Stimulated activated CD8-positive, alpha-beta memory T cell treated with anti-CD3 and anti-CD28 coated beads, Interleukin-7, amount 100 ng/mL, for 1 hour (primary cell): ENCODE measurements at places on chromosomes 4 and X.

- no peak for DNase-seq
Observed at GRCh38 chrX:50152456-50152855, 48.4 kb downstream of the AKAP4 start.

DNA sequence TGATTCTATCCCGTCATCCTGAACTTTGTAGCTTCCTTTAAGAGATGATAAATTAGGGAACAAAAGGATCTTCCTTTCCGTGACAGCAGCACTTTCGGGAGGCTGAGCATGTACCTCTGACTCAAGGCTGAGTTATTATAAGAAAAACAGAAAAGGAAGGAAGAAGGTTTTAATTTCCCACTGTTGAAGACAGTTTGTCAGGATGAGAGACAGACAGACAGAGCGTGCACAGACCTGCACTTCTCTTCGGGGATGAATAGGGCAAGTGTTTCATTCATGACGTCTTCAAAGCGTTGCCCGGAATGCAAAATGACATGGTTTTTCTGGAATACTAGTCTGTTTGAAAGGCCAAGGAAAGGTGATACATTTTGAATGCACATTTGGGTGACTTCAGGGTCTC is 405.3 kb upstream of the FAT1 start:
- DNase-seq, result no peak

- DNase-seq, result no peak
Observed at GRCh38 chr4:80035336-80035735, 37.7 kb downstream of the ANTXR2 start.

DNA sequence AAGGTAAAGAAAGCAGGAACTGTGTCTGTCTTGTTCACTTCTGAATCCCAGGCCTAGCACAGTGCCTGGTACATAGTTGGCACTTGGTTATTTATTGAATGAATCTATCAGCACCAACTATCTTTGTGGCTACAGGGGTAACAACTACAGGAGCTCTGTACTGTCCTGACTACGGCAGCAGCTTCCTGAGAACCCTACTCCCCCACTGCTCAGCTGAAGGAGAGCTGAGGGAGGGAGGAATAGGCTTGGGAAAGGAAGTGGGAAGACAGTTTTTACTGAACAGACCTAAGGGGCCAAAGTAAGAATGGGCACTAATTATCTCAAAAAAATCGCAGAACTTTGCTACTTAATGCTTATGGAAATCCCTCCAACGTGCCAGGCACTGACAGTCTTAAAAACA is 156.1 kb upstream of the RAPGEF2 start:
- DNase-seq, result no peak

GRCh38 chrX:70331161-70331560 is 41.3 kb downstream of the KIF4A start:
- no peak for DNase-seq

- DNase-seq, result no peak
Observed at GRCh38 chr4:163474027-163474426, 473 bp upstream of the TKTL2 start.

GRCh38 chr4:184732126-184732525 is 1.8 kb downstream of the CENPU start:
- no peak for DNase-seq

DNA sequence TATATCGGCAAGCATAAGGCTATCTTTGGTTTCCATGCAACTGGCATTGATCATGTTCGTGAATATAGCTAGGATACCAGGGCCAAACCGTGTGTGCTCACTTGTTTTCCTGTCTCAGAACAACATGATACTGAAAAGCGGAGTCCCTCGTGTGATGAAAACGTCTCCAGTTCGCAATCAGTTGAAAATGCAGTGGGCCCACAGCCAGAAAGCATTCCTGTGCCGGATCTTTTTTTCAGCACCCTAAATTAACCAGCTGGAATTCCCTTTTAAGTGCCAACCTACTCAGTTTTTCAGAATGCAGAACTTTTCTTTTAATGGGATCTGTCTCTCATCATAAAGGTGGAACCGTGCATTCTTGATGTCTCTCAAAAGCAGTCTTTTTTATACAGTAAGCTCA is 130.8 kb upstream of the FRG1 start:
- no peak for DNase-seq

- no peak for DNase-seq
Observed at GRCh38 chr4:76637712-76638361, 202.8 kb downstream of the SHROOM3 start.
